Upper lobe of right lung (tissue), 1 donor: ENCODE measurements at places on chromosomes 7 and 10. TPM values are rescaled to one million over a fixed set of nuclear protein-coding genes. Genes with fewer than 3 reads are reported as not detected.
A peak's percentile ranks its signal among the peaks of the same experiment; 100 is the strongest.

DNA sequence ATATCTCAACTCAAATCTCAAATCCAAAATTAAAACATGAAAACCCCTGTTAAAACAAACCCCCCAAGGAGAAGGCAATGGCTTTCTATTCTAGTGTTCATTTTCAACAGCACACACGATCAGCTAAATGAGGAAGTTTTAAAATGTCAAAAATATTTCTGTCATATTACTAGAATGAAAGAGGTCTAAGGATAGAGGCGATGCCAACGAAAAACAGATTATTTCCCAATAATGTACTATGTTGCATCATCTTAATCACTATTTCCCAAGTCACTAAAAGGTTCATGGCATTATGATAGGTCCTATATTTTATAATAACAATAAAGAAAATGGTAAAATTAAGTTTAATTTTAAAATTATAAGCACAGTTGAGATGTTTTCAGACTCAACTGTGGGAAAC is 10.1 kb downstream of the CNOT4 start:
- no peak for DNase-seq
- no peaks in the 10 kb centered on the region for H3K36me3 ChIP-seq
- H3K4me1 ChIP-seq = peaks cover 7% of the 10 kb centered on the region
- no peak overlapping the region for H3K27ac ChIP-seq
- H3K27me3 ChIP-seq = no peaks in the 10 kb centered on the region

GRCh38 chr10:125149036-125149679 is 11.2 kb downstream of the CTBP2 start:
- H3K27me3 ChIP-seq = no peaks in the 10 kb centered on the region
- H3K4me3 ChIP-seq = no peak overlapping the region
- H3K27ac ChIP-seq = peak overlapping the region; percentile 37
- peaks cover 76% of the 10 kb centered on the region for H3K4me1 ChIP-seq

DNA sequence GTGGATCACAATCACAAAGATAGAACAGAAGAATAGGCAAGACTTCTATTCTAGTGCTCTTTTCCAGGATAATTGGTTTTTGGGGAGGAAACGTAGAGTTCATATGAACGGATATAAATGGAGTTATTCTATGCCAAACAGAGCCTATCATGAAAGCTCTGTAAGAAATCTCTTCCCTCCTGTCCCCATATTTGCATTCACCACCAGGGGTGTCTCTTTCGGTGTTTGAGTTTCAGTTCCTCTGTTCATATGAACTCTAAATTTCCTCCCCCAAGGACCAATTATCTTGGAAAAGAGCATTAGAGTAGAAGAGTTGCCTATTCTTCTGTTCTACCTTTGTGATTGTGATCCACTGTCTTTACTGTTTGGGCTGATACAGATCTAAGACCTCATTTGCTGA is 48.3 kb upstream of the CDC14C start:
- no peaks in the 10 kb centered on the region for H3K27me3 ChIP-seq
- H3K36me3 ChIP-seq = no peaks in the 10 kb centered on the region
- H3K27ac ChIP-seq = no peak overlapping the region
- no peak for DNase-seq

DNA sequence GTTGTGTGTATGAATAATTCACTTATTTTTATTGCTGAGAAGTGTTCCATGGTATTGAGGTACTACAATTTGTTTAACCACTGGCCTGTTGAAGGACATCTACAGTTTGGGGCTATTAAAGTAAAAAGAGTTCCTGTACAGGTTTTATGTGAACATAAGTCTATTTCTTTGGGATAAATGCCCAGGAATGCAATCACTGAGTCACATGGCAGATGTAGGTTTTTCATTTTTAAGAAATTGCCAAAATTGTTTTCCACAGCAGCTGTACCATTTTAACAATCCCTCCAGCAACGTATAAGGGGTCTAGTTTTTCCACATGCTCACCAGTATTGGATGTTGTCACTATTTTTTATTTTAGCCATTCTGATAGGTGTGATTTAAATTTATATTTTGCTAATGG is 243.9 kb downstream of the TNS3 start:
- H3K4me3 ChIP-seq = no peak overlapping the region
- peaks cover 34% of the 10 kb centered on the region for H3K36me3 ChIP-seq

DNA sequence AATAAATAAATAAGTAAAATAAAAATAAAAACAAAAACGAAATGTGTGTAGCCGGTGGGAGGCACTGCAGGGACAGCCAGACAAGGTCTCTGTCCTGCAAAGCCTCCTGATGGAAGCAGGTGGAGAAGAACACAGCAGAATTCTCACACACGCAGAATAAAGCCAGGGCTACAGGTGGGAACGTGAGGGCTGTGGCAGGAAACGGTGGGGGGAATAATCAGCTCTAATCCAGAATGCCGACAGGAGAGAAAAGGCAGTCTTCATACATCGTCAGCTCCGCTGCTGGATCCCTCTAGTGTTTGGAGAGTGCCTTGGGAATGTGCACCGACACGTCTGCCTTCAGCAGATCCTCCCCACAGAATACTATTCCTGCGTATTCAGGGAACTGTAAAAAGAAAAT is 6.8 kb upstream of the SNX8 start:
- no peak for DNase-seq
- H3K36me3 ChIP-seq = no peaks in the 10 kb centered on the region
- no peak overlapping the region for H3K27ac ChIP-seq
- H3K4me1 ChIP-seq = no peaks in the 10 kb centered on the region
- H3K4me3 ChIP-seq = no peak overlapping the region

- no peak for DNase-seq
- H3K4me3 ChIP-seq = no peak overlapping the region
- H3K36me3 ChIP-seq = no peaks in the 10 kb centered on the region
- H3K27ac ChIP-seq = no peak overlapping the region
- H3K27me3 ChIP-seq = no peaks in the 10 kb centered on the region
- H3K4me1 ChIP-seq = peaks cover 8% of the 10 kb centered on the region
Observed at GRCh38 chr10:118669020-118669791, 73.8 kb upstream of the PRLHR start.

DNA sequence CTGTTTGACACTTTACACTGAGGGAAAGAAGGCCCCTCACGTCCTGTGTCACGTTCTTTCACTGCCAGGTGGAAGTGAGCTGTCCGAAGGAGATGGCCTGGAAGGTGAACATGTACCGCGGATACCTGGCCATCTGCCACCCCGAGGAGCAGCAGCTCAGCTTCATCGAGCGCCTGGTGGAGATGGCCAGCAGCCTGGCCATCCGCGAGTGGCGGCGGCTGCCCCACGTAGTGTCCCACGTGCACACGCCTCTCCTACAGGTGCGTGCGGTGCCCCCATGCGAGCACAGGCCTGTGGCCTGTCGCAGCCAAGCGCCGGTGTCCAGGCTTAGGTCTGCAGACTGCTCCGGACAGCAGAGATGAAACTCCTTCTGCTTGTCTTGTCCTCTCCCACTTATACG is 103.4 kb downstream of the TRRAP start:
- no peaks in the 10 kb centered on the region for H3K27me3 ChIP-seq
- no peak for DNase-seq
- no peak overlapping the region for H3K27ac ChIP-seq
- no peak overlapping the region for H3K4me3 ChIP-seq

DNA sequence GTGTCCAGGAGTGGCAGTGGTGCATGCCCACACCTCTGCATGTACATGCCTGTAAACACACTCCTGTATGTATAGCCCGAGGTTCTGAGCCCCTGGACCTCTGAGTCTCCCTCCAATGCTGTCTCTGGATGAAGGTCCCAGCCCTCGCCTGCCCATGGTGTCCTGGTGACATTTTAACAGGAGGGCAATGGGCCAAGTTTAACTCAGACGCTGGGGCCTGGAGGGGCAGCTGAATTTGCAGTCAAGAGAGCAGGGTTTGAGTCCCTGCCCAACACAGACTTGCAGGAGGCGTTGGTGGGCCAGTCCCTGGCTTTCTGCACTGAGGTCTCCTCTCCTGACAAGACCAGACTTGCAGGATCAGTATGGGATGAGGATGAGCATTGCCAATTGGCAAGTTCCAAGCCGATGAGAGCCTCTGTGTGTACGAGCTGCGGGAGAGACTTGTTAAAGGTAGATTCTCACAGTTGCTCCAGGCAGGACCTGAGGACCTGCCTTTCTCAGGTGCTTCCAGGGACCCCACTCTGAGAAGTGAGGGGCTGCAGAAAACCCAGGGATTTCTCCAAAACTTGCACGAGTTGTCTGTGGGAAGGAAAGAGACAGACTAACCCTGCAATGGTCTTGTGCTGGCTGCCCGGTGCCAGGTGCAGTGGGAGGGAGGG is 141.9 kb downstream of the ELFN1 start:
- H3K36me3 ChIP-seq = no peaks in the 10 kb centered on the region
- peak; percentile 51 for DNase-seq
- H3K4me3 ChIP-seq = no peak overlapping the region
- H3K27ac ChIP-seq = no peak overlapping the region

DNA sequence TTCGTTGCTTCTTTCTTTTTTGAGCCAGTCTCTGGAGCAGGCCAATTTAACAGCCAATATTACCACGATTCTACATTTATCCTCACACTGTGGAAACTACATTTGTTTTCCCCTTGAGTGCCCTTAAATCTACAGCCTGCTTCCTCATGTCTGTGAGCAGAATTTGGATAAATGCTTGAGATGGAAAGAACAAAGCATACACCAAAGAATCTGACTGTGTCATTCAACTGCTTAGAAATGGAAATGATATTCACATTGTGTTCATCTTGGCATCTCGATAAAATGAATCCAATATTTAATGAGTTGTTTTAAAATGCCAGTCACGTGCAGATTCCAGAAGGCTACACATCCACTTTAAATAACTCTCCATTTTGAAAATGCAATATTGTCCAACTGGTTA is 41.0 kb upstream of the GSDME start:
- no peak overlapping the region for H3K27ac ChIP-seq
- H3K4me3 ChIP-seq = no peak overlapping the region

DNA sequence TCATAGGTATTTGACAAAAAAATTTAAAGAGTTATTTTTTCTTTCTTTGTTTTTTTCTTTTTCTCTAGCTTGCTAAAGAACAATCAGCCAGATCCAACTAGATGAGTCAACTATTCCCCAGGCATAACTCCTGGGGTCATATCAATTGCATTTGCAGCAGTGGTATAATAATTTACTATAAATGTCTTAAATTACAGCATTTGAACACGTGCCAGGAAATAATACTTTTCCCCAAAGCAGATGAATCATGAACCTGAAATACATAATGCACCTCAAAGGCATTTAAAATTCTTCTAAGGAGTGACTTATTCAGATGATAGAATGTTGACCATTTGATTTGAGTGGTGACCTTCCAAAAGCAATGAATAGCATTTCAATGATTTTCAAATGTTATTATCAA is 190.1 kb downstream of the LRRTM3 start:
- H3K4me1 ChIP-seq = no peaks in the 10 kb centered on the region
- H3K27ac ChIP-seq = no peak overlapping the region
- H3K36me3 ChIP-seq = no peaks in the 10 kb centered on the region
- no peak for DNase-seq
- H3K27me3 ChIP-seq = no peaks in the 10 kb centered on the region

GRCh38 chr10:104014176-104014575 is 47.2 kb downstream of the SLK start:
- no peak overlapping the region for H3K4me3 ChIP-seq

GRCh38 chr7:101397243-101397642 is 34.6 kb downstream of the COL26A1 start:
- DNase-seq = no peak
- no peak overlapping the region for H3K4me3 ChIP-seq
- no peak overlapping the region for H3K27ac ChIP-seq
- H3K36me3 ChIP-seq = no peaks in the 10 kb centered on the region
- no peaks in the 10 kb centered on the region for H3K4me1 ChIP-seq

DNA sequence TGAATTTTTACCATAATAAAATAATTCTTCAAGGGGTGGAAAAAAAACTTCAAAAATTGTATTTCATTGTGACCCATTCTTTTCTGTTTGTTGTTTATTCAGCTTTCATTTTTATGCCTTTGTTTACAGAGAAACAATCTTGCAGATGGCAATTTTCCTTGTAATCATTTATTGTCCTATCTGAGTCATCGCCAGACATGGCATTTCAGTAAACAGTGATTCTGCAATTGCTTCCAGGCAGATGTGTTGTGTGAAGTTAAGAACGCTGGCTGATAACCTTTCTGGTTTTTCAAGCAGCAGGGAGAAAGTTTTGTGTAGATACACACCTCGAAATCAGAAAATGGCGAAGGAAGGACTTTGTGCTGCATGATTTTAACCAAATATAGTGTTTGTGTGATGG is 80.7 kb upstream of the RPA3 start:
- H3K36me3 ChIP-seq = no peaks in the 10 kb centered on the region
- DNase-seq = no peak
- H3K4me1 ChIP-seq = no peaks in the 10 kb centered on the region

GRCh38 chr7:39488467-39489393 is 77.5 kb upstream of the YAE1 start:
- no peak overlapping the region for H3K27ac ChIP-seq
- DNase-seq = no peak
- no peak overlapping the region for H3K4me3 ChIP-seq
- no peaks in the 10 kb centered on the region for H3K27me3 ChIP-seq
- H3K4me1 ChIP-seq = no peaks in the 10 kb centered on the region
- no peaks in the 10 kb centered on the region for H3K36me3 ChIP-seq

DNA sequence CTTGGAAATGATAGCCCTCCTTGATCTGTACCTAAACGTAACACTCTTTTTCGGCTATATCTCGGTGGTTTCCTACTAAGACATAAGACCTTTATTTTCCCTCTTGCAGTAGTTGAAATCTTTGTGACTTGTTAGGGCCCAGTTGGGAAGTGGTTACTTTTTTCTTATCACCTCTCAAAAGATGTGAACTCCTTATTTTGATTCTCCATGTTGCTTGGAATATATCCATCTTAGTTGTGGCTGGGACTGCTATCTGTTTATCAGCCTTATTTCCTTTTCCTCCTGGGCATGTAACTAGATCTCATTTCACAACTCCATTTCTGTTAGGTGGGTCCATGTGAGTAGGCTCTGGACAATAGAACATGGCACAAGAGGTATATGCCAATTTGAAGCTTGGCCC is 4.1 kb upstream of the CPED1 start:
- H3K27ac ChIP-seq = no peak overlapping the region
- peaks cover 9% of the 10 kb centered on the region for H3K4me1 ChIP-seq
- no peak for DNase-seq
- no peak overlapping the region for H3K4me3 ChIP-seq
- no peaks in the 10 kb centered on the region for H3K27me3 ChIP-seq
- H3K36me3 ChIP-seq = no peaks in the 10 kb centered on the region

GRCh38 chr10:43252783-43253341 is 14.0 kb downstream of the RASGEF1A start:
- no peak overlapping the region for H3K4me3 ChIP-seq
- no peak overlapping the region for H3K27ac ChIP-seq
- H3K36me3 ChIP-seq = no peaks in the 10 kb centered on the region
- peak; percentile 57 for DNase-seq
- H3K27me3 ChIP-seq = no peaks in the 10 kb centered on the region

Gene PTF1A
- total RNA-seq = not detected

Gene TSPAN12
- total RNA-seq = 51.8 TPM

Gene IQUB
- 0.75 TPM for total RNA-seq

Gene ABLIM1
- total RNA-seq = 144 TPM

Gene HOXA7
- 2.9 TPM for total RNA-seq
